ENCODE measurements at places on chromosomes 3 and 15.
A peak's percentile ranks its signal among the peaks of the same experiment; 100 is the strongest.

DNA sequence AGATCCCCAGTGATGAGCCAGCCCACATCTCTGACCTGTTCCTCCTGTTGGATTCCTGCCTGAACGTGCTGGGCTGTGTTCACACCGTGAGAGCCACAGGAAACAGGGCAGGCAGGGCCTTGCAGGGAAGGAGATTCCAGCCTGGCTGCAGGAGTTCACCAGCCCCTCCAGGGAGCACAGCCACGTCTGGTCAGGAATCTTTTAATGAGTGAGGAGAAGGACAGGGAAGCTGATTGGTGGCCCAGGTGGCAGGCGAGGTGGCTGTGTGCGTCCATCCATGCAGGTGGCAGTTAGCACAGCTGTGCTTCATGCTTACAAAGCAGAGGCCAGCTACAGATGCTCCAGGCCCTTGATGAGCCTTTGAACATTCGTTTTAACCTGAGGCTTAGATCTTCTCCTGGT, 10.5 kb downstream of the LRRK1 start:
- peak; percentile 49 for DNase-seq

DNA sequence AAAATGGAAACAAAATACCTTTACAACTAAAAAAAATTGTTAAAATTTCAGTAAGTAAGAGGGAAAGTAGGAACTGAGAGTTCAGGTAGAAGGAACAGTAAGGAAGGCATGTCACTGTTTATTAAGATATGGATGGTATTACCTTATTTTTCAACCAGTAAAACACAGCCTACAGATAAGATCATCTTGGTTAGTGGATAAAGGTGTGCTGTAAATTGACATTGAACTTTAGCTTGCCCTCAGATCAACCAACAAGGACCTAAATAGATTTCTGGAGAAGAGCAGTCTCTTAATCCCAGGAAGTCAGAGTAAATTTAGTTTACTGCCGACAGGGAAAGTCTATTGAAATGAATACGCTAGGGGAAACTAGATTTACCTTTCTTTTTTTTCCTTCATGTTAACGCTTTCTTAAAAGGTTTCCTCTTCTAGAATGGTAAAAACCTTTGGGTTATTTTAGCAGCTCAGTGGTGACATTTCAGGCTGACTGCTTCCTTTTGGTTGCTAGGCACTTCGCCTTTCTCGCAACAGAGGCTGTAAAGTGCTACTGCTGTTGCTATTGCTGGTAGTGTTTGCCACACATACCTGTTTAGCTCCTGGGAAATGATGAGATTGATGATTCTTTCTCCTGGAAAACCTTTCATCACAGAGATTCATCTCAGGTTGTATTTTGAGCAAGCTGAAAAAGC, 12.9 kb downstream of the DZIP3 start:
- no peak for DNase-seq

GRCh38 chr15:39462691-39463090, 118.2 kb upstream of the THBS1 start:
- no peak for DNase-seq

- DNase-seq, result no peak
Observed at GRCh38 chr15:94924057-94924456, 692.7 kb downstream of the MCTP2 start.

- DNase-seq, result no peak
Observed at GRCh38 chr3:12656193-12656592, 7.7 kb downstream of the RAF1 start.

DNA sequence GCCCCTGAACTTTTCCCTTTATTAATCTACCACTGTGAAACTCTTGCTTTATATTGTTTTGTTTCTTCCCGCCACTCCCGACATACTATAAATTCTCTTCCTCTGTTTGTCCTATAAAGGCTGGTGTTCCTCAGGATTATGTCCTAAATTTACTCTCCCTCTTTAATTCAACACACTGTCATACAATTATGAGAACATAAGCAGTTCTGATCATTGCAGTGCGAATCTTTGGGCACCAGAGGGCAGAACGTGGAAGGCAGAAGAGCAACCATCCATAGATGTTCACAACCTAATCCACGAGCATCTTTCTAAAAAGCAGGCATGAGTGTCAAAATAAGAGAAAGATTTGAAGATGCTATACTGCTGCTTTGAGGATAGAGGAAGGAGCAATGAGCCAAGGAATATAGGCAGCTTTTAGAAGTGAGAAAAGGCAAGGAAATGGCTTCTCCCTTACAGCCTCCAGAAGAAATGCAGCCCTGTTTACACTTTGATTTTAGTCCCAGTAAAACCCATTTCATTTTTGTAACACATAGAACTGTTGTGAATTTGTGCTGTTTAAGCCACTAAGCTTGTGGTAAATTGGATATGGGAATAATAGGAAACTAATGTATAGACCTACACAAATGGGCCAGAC, 179.4 kb downstream of the GBE1 start:
- DNase-seq, result peak; percentile 44

- no peak for DNase-seq
Observed at GRCh38 chr15:83206526-83207008, 1.1 kb downstream of the HDGFL3 start.

DNA sequence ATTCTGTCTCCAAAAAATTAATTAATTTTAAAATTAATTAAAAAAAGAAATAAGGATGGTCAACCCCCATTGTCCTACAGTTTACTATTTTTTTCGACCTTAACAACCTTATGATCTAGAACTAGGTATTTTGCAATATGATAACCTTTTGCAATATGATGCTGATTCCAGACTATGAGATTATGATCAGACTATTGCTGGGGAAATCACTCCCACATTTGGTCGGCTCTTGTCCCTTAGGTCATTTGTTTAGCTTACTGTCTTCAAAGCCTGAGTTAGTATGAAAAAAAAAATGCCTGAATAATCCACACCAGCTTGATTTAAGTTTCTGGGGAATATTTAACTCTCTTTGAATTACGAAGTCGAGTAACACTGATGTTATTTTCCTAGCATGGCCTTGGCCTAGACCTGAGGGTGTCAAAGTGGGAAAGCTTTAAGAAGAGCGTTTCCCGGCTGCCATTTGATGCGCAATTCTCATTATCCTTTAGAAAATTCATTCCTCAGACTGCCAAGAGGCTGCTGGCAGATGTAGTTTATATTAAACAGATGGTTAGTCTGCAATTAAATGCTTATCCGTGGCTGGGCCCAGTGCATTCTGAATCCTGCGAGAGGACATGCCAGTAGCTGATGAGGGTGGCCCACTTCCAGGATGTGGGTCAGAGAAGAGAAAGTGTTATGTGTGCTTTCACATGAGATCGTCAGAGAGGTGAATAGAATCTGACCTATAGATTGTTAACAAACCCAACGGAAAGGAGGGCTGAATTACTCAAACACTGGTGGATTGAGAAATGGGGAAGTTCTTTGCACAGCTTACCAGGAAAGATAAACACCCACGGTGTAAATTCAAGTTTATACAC, 496.0 kb upstream of the THBS1 start:
- DNase-seq, result no peak

- DNase-seq, result no peak
Observed at GRCh38 chr15:36965570-36966342, 134.6 kb downstream of the MEIS2 start.

- DNase-seq, result no peak
Observed at GRCh38 chr15:92366381-92366780, 27.3 kb upstream of the ST8SIA2 start.

DNA sequence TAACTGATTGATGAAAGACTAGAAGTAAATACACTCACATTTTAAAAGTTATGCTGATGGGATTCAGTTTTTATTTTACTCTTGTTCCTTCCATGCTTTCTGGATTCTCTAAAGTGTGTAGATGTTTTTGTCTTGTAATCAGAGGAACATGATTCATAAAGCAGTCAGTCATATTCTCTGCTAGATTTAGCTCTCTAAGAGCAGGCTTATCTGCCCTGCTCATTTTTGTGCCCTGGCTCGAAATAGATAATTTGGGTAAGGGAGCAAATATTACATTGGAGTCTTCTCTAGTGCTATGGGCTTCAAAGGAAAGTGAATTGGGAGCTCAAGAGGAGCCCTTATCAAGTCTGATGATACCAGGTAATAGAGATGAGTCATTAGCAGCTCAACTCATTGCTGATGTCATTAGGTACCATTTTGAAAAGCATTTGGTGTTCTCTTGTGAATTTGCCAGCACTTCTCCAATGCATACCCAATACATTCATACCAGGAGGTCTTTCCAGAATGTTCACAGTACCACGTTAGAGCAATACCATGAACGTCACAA, 27.7 kb downstream of the SACM1L start:
- DNase-seq, result no peak

- no peak for DNase-seq
Observed at GRCh38 chr3:4600493-4600892, 107.3 kb downstream of the ITPR1 start.

DNA sequence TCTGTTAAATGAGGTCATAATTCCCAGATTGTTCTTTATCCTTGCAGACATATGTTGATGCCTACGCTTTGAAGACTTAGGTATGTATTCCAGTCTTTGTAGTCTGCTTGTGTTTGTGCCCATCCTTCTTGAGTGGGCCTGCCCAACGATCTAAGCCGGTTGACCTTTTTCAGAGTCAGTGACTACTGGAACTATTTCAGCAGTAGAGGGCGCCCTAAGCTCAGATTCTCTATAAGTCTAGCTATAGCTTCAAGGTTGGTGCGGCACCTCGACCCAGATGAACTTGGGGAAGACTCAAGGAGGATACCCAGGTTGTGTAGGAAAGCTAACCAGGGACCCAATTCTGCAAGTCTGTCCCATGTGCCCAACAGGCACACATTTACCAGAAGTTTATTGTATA, 228.8 kb upstream of the PPP2R3A start:
- DNase-seq, result no peak

DNA sequence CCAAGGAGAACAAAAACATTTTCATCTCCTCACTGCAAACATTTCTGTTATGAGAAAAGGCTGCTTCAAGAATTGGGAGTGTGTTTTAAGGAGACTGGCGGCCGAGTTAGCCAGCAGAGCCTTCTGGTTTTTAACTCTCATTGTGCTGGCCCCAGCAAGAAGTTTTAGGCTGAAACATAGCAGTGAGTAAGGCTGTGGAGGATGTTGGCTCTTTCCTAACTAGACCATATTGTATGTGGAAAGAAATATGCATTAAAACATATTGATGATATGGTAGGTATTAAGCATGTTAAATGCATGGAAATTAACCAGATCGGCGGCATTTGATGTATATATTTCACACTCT, 90.7 kb downstream of the TIGIT start:
- DNase-seq, result no peak

DNA sequence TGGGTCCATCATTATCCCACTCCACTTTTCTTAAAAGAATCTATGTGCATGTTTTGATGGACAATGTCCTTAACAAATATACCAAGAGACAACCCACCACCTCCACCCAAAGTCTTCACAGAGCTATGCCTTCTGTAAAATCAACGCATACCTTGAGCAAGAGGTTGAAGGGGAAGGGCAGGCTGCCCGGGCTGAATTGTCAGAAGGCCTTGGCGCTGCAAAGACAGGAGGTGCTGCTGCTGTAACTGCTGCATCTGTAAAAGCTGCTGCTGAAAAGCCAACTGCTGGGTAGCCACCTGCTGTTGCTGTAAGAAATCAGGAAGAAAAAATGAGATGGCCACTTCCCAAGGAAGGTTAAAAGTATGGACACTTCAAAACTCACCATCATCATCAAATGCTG, 536.7 kb downstream of the FOXP1 start:
- DNase-seq, result no peak

DNA sequence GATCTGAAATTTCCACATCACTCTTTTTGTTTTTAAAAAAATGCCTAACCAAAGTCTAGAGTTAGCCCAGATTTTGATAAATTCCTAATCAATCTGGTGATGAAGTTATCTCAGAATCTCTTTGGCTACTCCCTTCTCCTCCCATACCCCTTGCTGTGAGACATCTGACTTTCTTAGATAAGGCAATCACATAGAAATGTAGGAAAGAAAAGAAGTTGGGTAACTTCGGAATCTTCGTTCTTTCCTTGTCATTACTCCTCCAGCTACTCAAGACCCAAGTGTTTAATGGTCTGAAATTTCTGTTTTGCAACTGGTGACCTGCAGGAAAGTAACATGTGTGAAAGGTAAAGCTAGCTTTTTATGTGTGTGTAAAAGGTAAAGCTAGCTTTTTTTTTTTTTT, 37.8 kb downstream of the MYL3 start:
- DNase-seq, result no peak

GRCh38 chr3:39637807-39638206, 170.3 kb downstream of the MOBP start:
- no peak for DNase-seq

- DNase-seq, result no peak
Observed at GRCh38 chr15:75751116-75751875, 38.6 kb upstream of the CSPG4 start.

GRCh38 chr3:62962714-62963113, 87.5 kb upstream of the CADPS start:
- DNase-seq, result no peak

DNA sequence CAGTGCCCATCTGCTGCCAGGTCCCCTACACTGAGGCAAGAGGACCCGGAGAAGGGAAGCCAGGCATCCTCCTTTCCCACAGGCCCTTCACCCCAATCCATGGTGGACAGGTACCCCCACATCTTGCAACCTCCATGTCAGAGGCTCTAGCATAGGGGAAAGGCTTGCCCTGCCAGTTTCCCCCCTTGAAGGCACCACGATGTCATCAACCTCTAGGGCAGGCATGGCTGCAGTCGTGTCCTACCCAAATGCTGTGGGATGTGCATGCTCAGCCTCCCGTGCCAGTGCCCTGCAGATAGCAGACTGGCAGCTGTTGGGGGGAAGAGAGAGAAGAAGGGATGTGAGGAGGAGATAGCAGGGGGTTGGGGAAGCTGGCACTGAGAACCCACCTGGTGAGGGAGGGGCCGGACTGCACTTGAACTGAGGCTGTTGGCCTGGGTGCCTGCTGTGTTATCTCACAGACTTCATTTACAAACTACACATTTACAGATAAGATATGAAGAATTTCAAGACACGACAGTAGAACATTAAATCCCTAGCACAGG, 197.5 kb downstream of the ADAMTS9 start:
- no peak for DNase-seq

DNA sequence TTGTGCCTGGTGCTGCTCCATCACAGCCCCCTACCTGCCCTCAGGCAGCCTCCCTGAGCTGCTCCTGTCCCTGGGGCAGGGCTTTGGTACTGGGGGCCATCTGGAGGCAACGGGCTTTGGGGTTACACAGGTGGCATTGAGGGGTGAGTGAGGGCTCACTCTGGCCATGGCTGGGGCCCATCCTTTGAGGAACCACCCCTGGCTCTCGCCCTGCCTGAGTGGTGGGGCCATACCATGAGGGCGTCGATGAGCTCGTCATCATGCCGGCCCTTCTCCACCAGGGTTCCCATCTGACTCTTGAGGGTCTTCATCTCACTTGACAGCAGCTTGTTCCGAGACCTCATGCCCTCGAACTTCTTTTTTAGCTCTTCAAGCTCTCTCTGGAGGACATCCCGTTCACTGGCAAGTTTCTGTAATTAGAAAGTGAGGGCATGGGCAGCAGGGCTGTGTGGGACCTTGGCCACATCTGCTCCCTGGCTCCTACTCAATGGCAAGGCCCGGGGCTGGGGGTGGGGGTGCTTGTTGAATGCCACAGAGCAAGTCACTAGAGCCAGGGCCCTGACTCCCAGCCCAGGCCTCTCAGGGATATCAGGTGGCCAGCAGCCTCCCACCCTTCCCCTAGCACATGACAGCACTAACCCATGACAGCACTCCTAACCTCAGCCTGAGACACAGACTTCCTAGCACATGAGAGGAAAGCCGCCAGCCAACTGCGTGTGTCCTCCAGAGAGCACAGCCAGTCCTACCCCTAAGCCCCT, 33.5 kb downstream of the CCDC13 start:
- peak; percentile 19 for DNase-seq
